ENCODE measurements at places on chromosomes 13 and 19.

DNA sequence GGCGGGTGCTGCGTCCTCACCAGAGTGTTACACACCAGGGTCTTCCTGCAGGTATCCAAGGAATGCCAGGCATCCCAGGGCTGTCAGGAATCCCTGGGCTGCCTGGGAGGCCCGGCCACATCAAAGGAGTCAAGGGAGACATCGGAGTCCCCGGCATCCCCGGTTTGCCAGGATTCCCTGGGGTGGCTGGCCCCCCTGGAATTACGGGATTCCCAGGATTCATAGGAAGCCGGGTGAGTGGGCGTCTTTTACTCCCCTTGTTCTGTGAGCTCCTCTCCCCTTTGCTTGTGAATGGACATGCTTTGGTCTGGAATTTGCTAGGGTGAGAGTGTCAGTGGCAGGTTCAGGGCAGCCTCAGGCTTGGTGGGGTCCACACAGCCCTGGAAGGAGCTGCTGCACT, 75.9 kb downstream of the RAB20 start:
- no peak for DNase-seq

GRCh38 chr13:58202099-58202498, 570.6 kb downstream of the PCDH17 start:
- DNase-seq = no peak

GRCh38 chr13:52868190-52868589, 19.8 kb upstream of the PCDH8 start:
- DNase-seq = no peak

DNA sequence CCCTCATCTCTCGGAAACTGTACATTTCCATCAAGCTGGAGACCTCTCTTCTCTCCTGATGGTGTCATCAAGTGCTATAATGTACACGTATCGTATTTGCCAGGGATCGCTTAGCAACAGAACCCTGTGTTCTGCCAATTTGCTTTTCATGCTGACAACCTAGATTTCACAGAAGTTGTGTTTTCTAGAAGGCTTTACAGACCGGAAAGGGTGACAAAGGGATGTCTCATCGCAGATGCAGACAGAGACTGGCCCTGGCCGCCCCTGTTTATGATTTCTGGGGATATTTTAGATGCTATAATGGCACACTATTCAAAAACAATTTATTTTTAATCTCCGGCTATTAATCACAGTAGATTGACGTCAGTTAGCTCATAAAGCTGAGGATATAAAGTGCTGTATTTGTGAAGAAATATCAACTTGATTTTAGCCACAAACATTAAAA, 291.4 kb downstream of the IRS2 start:
- DNase-seq = no peak
